ENCODE measurements at places on chromosomes 5 and 9.

- DNase-seq: no peak
These were observed 22.2 kb upstream of the ASS1 start for GRCh38 chr9:130422546-130422945.

DNA sequence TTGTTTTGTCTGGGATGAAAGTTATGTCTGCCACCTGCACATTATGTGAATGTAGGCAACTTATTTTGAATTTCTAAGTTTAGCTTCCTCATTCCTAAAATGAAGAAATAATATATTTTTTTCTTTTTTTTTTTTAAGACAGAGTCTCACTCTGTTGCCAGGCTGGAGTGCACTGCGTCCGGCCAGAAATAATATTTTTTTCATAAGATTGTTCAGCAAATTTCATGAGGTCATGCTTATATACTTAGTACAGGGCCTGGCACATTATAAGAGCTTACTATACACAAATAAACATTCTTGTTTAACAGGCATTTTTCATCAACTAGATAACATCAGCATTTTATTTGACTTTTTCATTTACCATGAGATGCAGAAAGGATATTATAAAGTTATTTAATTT lies 368.5 kb downstream of the GABRG2 start:
- DNase-seq: no peak

DNA sequence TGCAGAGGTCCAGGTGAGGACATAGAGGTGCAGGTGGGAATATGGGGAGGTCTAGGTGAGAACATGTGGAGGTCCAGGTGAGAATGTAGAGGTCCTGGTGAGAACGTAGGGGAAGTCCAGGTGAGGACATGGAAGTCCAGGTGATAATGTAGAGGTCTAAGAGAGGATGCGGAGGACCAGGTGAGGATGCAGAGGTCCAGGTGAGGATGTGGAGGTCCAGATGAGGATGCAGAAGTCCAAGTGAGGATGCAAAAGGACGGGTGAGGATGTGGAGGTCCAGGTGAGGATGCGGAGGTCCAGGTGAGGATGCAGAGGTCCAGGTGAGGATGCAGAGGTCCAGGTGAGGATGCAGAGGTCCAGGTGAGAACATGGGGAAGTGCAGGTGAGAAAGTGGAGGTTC lies 133.8 kb downstream of the MRPL36 start:
- no peak for DNase-seq

- DNase-seq: no peak
These were observed 132.9 kb upstream of the NR3C1 start for GRCh38 chr5:143536364-143536763.

DNA sequence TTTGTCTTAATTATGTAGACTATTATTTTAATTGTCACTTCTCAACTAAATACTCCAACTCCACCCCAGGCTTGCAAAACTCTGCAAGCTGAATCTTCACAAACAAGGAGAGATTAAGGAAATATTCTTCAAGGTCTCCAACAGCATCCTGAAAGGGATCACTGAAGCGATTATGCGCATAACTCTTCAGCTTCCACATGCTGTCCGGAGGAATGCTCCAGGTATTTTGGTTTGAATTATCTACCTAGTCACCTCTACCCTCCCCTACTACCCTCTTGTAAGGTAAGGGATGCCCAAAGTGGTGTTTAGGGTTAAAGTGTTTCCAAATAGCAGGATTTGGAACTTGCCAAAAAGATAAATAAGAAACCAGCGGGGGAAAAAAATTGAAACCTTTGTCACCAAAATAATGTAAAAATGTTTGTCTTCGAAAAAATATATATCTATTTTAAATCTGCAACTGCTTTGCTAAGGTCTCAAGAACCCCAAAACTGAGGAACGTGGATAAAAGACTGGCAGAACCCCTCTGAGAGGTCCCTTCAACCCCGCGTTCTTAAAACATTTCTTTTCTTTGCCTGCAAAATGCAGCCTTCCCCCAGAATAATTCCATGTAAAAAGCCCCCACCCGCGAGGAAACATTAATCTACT lies 11.6 kb downstream of the PTCH1 start:
- DNase-seq: no peak

DNA sequence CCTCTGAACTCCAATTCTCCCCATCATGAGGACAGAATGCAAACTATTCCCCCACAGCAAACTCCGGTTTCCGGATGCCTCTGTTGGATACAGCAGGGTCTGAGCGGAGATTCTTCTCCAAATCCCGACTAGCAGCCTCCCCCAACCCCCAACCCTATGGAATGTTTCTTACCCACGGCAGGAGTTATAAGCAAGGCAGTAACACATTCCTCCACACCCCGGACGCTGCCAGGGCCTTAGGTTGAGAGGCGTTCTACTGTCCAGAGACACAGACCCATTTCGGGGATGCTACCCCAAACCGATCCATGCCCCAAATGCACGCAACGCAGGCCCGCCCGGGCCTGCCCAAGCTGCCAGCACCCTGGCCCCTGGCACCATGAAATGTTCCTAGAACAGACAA lies 85.6 kb upstream of the LMX1B start:
- no peak for DNase-seq

DNA sequence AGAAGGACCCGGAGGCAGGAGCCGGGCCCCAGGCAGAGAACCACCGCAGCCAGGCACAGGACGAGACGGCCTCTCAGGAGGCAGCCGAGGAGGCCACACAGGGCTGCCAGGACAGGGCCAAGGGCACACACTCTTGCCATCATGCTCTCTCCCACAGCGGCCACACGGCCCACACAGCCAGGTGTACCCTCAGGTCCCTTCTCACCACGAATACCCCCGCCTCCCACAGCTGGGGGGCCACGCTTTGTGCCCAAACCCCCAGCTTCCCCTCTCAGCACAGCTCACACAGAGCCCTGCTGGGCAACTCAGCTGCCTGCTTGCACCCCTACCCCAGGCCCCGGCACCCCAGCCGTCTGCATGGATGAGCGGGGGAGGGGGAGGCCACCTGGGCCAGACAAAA lies 5.3 kb downstream of the SSNA1 start:
- no peak for DNase-seq

DNA sequence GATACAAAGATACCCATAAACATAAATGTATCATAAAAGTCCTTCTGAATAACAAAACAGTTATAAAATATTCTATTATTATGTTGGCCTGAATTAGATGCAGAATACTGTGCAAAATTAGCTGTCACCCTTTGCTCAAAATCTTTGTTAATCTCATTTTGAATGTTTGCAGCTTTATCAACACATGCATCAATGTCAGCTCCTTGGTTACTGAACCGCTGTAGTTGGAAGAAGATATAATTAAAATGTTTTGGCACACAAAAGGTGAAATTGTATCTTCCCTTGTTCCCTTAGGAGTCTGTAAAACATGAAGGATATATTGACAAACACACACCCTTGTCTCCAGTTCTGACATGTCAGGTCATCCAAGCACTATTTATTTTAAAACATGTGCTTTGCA lies 146.3 kb upstream of the POU5F2 start:
- DNase-seq: no peak

- DNase-seq: no peak
These were observed 557.9 kb downstream of the CTNND2 start for GRCh38 chr5:11346336-11346735.

DNA sequence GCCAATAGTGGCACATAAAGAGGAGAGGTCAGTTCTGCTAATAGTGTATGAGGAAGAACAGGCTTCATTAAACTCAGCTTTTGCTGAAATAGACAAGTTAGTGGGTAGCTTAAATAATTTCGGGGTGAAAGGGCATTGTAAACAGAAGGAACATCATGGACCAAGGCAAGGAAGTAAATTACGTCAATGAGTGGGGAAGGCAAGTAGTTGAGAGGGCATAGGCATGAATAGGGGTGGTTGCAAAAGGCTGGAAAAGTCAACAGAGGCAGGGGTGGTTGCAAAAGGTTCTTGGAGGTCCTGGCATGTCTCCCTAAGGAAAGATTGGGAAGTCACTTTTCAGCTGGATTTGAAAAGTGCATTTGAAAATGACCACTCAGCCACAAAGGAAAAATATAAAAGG lies 383.3 kb upstream of the RPS23 start:
- DNase-seq: no peak

DNA sequence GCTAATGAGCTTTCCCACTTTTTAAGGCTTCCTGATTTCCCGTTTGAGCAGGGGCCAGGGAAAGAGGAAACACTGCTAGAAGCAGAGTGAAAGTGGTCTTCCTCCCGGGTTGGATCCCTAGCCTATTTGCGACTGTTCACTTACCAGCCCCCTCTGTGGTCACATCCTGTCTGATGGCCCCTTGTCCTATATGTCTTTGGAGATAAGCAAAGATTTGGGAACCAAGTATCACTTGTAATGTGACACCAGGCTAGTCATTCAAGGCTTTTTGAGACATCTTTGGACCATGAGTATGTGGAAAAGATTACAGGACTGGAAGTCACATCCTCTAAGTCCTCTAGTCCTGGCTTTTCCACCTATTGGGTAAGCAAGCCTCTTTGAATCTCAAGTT lies 6.1 kb downstream of the DNAJB5 start:
- no peak for DNase-seq

DNA sequence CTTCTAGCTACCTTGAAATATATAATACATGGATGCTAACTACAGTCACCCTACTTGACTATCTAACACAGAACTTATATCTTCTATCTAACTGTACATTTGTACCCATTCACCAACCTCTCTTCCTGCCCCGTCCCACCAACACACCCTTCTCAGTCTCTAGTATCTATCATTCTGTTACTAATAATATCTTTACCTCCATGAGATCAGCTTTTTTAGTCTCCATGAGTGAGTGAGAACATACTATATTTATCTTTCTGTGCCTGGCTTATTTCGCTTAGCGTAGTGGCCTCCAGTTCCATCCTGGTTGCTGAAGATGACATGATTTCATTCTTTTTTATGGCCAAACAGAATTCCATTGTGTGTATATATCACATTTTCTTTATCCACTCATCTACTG lies 37.0 kb downstream of the LIFR start:
- DNase-seq: no peak

- DNase-seq: no peak
These were observed 47.9 kb upstream of the HSPA9 start for GRCh38 chr5:138623053-138623452.

GRCh38 chr9:78493166-78493742 lies 196.3 kb downstream of the PSAT1 start:
- DNase-seq: no peak

DNA sequence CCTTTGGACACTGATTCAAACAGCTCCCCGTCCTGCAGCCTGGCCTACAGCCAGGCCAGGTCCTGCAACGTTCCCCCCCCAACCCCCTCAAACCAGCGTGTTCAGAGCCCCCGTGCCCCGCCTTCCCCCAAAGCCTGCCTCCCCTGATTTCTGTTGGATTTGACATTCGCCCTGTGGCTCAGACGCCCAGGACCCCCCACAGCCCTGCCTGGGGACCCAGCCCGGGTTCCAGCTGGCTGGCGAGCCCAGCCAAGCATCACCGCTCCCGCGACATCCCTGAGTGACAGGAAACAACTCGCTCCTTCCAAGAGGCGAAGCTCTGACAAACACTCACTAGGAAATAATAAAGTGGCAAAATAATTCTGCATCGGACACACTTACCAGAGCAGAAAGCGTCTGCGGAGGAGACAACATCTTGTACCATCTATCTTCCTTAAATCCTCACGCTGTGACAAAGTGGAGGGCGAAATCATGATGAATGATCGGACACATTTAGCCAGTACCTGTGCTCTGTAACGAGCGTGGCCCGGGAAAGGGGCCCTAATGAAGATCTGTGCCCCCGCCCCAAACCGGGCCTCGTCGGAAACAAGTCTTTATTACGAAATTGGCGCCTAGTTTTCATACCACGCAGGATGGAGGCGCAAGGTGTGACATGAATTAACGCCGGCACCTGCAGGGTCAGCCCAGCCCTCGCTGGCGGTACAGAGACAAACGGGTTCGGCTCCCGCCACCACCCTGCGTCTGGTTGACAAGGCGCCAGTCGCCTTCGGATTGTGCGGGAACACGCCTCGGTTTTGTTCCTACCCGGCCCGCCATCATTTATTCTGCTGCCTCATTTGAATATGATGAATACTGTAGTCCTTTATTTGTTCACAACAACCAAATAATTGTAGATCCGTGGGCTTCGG lies 91.0 kb upstream of the MVB12B start:
- DNase-seq: no peak

DNA sequence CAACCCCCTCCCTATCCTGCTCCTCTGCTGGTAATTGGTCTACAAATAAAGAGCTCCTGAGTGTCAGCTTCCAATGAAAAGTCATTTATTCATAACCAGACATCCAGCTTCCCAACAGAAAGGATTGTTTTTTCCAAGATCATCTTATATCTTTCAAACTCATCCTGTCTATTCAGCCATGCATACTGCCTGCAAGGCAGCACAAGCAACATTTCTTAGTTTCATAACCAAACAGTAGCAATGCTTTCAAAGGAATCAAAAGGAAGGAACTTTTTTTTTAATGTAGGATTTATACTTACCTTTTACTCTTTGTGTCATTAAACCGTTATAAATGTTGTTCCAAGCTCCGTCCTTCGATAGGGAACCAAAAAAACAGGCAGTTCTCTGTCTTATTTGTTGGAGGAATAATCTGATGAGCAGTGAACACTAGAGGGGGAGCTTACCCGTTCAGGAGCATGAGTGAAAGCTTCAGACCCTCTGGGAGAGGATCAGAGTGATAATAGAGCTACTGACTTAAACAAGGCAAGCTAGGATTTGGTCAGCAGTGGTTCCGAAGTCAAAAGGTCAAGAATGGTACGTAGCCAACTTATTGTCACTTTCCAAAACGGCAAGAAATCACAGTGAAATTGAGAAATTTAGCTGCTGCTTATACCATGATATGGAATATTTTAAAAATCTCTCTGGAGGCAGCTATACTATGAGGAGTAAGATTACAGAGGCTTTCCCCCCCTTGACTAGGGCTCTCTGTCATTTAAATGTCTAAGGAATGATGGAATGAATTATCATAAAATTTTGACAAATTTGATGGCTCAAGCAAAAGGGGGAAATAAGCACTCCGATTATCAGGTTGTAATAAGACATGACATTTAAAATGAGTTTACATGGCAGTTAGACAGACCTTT lies 892.9 kb downstream of the NR2F1-AS1 start:
- DNase-seq: no peak

- no peak for DNase-seq
These were observed 46.3 kb downstream of the NNT start for GRCh38 chr5:43649256-43649655.

- no peak for DNase-seq
These were observed 221.8 kb downstream of the SLC12A2 start for GRCh38 chr5:128305341-128305740.

DNA sequence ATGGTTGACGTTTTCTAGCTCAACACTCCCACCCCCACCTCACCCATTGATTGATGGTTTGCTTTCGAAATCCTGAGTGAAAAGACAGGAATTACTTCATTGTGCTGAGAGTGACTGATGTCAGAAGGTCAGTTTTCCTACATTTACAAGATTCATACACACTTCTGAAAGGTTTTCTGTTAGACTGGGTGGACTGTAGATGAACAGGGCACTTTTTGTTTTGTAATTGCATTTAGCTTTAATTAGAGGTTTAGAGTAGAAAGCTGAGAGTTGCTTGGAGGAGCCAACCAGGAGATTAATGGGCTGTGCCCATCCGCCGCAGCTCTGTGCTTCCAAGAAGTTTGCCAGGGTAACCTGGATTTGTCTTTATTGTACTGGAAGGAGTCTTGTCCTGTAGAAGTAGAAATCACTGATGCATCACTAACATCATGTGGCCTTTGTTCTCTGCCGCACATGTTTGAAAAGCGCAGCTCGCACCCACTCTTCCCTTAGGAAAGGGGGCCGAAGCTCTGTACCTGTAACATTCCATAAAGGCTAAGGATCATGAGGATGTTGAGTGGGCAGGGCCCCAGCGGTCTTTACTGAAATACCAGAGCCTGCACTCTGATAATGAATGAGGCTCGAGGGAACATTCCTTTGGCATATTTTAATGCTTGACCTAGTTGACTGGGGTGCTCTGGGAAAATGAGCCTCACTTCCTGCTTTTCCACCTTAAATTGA lies 267.6 kb upstream of the DMRT1 start:
- no peak for DNase-seq

GRCh38 chr5:115463983-115464382 lies 80.6 kb downstream of the FEM1C start:
- DNase-seq: no peak

All from memory B cell (primary cell).